Activated CD4-positive, alpha-beta memory T cell treated with anti-CD3 and anti-CD28 coated beads for 36 hours (primary cell): ENCODE measurements at places on chromosomes 3 and 15. TPM values are rescaled to one million over a fixed set of nuclear protein-coding genes. Genes with fewer than 3 reads are reported as not detected.
A peak's percentile ranks its signal among the peaks of the same experiment; 100 is the strongest.

GRCh38 chr3:28575746-28576613 is 227.4 kb upstream of the AZI2 start:
- peaks cover 50% of the 10 kb centered on the region for H3K27me3 ChIP-seq
- no peaks in the 10 kb centered on the region for H3K4me1 ChIP-seq
- no peak for DNase-seq
- H3K27ac ChIP-seq: no peak overlapping the region
- no peaks in the 10 kb centered on the region for H3K36me3 ChIP-seq

DNA sequence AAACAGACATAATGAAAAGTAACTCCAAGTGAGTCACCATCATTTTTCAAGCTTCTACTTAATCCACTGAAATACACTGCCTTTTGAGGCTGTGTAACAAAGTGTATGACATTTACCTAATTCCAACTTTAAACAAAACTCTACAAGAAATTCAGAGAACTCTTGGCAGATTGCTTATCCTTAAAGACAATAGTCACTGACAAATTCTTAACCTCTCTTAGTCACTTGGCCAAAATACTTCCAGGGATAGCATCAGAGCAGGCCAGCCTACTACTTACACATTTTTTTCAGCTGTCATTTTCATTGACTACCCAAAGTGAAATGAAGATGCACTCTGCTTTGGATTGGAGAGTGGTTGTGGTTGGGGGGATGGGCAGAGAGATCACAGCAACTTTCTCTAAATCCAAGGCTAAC is 3.6 kb downstream of the WWTR1 start:
- H3K27ac ChIP-seq: no peak overlapping the region
- no peak overlapping the region for H3K4me3 ChIP-seq
- peaks cover 35% of the 10 kb centered on the region for H3K27me3 ChIP-seq
- H3K36me3 ChIP-seq: no peaks in the 10 kb centered on the region
- no peak for DNase-seq

SRGAP3 gene
- total RNA-seq: 3.5 TPM

CYP11A1 gene
- not detected for total RNA-seq

DNA sequence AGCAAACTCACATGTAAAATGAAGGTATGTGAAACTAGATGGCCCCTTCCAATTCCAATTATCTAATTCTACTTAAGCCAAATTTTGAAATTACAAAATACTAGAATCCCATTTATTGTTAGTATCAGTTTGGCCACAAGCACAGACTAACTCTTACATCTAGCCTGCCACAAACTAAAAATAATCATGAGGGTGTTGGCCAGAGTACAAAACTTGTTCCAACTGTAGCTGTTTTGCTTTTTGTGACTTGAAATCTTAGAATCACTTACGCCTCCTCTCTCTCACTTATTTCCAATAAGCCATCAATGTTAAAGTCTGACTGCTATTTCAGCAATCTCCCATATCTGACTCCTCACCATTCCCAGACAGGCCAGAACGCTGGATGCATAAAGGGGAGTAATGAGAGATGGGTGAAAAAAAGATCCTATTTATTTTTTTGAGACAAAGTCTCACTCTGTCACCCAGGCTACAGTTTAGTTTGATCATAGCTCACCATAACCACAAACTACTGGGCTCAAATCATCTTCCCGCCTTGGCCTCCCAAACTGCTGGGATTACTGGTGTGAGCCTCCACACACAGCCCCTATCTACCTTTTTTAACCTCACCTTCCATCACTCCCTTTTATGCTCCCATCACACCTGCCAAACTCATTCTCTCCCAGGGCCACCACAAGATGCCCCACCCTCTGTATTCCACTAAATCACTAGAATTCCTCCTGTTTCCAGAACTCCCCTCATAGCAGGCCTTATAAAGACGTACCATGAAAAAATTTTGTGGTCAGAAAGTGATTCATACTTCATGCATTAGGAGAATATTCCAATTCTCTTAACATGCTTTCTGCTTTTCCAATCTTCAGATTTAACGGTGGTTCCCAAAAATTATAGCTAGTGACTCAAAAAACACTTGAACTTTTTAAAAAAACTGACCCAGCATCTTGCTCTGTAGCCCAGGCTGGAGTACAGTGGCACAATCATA is 36.5 kb downstream of the ATOSA start:
- DNase-seq: no peak
- no peak overlapping the region for H3K27ac ChIP-seq
- H3K4me1 ChIP-seq: peaks cover 8% of the 10 kb centered on the region

- peaks cover 12% of the 10 kb centered on the region for H3K27me3 ChIP-seq
- no peaks in the 10 kb centered on the region for H3K36me3 ChIP-seq
- no peak overlapping the region for H3K27ac ChIP-seq
Measured at GRCh38 chr3:12279591-12280326, 9.1 kb upstream of the PPARG start.

- H3K4me1 ChIP-seq: no peaks in the 10 kb centered on the region
- H3K36me3 ChIP-seq: no peaks in the 10 kb centered on the region
Measured at GRCh38 chr3:138477120-138477519, 42.7 kb downstream of the ESYT3 start.

DNA sequence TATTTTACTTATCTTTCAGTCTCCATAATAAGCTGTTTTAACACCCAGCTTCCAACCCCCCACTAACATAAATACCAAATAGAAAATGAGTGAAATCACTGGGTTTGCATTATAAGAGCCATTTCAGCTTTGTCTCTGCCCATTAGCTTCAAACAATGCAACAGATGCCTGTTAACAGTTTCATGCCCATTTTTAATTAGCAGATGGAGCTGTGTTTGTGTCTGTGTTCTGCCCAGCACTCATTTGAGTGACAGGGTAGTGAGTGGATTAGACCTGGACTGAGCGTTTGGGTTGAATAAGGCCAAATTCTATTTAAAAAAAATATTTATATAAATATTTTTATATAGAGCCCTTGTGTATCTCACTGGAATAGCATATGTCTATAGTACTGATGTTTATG is 7.4 kb downstream of the RAB8B start:
- H3K4me1 ChIP-seq: peaks cover 93% of the 10 kb centered on the region
- DNase-seq: no peak
- peaks cover 29% of the 10 kb centered on the region for H3K36me3 ChIP-seq
- no peaks in the 10 kb centered on the region for H3K27me3 ChIP-seq
- no peak overlapping the region for H3K4me3 ChIP-seq
- H3K27ac ChIP-seq: no peak overlapping the region

CYP19A1 gene
- total RNA-seq: not detected

DNA sequence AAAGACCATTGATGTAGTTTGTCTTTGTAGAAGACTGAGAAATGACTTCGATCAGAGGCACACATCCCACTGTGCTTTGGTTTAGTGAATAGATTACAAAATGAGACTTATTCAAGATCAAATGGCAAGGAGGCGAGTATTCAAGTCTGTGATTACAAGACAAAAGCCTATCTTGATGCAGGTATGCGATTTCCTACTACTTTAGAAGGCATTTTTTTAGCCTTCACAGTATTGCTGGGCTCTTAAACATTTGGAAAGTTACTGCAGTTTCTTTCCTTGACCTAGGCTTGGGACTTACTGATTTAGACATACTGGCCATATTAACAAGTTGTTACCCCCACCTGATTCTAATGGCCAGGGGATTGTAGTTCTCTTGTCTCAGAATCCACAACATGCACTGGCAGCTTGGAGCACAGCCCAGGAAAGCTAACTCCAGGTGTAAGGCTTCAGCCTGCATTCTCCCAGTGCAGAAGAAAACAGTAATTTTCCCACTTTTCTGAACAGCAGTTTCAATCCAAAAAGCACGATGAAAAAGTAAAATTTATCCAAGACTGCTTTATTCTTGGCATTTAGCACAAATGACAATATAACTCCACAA is 311.6 kb downstream of the EPHA6 start:
- H3K4me1 ChIP-seq: no peaks in the 10 kb centered on the region
- DNase-seq: no peak
- no peaks in the 10 kb centered on the region for H3K36me3 ChIP-seq
- H3K27me3 ChIP-seq: no peaks in the 10 kb centered on the region

CHRM5 gene
- total RNA-seq: not detected

DNA sequence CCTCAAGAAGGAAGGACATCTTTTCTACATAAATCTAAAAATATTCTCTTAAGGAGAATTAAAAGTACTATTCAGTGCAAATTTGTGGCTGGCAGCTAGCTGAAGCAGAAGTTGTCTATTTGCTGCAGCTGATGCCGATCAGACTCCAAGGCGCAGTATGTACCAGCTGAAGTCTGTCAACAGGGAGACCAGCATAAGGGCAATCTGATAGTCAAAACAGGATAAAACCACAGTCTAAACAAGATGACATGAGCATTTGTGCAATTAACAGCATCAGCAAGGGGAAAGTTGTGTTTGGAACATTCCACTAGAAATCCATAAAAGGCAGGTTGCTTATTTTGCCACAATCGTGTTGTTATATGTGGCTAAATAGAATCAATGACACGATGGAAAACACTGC is 198.2 kb upstream of the ROBO2 start:
- no peaks in the 10 kb centered on the region for H3K27me3 ChIP-seq
- H3K4me3 ChIP-seq: no peak overlapping the region

DNA sequence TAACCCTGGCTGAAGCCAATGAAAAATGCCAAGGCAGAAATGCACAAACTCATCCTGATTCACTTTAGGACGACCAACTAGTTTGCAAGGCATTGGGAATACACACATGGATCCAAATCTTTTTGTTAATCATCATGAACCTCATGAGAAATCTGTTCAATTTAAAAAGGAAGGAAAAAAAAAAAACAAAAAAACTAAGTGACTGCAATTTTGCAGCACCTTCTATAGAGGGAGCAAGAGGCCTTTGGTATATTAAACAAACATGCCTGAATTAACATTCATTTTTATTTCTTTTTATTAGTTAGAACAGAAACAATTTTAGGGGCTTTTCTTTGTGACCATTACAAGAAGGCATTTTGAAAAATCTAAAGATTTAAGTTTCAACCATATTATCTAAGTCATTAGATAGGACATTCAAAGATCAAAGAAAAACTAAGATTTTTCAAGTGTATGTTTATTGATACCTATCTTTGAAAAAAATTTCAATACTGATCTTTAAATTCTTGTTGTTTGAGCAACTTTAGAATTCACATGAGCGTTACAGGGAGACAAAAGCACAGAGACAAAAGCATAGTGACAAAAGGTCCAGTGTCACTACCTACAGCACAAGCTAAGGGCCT is 182.4 kb downstream of the CBLB start:
- no peaks in the 10 kb centered on the region for H3K27me3 ChIP-seq
- DNase-seq: no peak
- H3K4me1 ChIP-seq: peaks cover 24% of the 10 kb centered on the region
- H3K27ac ChIP-seq: peak overlapping the region; percentile 23
- no peak overlapping the region for H3K4me3 ChIP-seq

KCNH8 gene
- not detected for total RNA-seq

DNA sequence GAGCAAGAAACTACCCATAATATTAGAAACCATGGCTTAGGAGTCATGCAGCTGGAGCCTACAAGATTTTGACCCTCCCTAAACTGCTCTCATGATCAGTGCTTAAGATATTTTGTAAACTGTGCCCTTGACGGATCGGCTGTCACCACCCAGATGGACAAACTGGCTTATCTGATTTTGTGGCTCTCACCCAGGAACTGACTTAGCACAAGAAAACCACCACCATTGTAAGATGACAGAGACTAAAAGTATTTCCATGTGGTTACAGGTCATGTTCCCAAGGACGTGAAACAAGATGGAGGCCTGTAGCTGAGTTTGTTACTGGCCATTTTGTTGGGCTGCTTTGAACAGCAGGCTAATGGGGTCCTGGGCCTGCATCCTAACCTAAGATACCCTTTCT is 940.9 kb downstream of the OTOL1 start:
- no peaks in the 10 kb centered on the region for H3K4me1 ChIP-seq
- H3K27me3 ChIP-seq: no peaks in the 10 kb centered on the region
- H3K36me3 ChIP-seq: no peaks in the 10 kb centered on the region
- no peak for DNase-seq
- H3K4me3 ChIP-seq: no peak overlapping the region

GRCh38 chr15:81531109-81531592 is 157.1 kb upstream of the TMC3 start:
- no peak for DNase-seq
- no peaks in the 10 kb centered on the region for H3K4me1 ChIP-seq
- no peaks in the 10 kb centered on the region for H3K36me3 ChIP-seq

GRCh38 chr3:155846119-155846518 is 8.1 kb downstream of the SLC33A1 start:
- H3K36me3 ChIP-seq: peaks cover 22% of the 10 kb centered on the region
- H3K27me3 ChIP-seq: no peaks in the 10 kb centered on the region
- DNase-seq: no peak
- no peak overlapping the region for H3K4me3 ChIP-seq
- peaks cover 46% of the 10 kb centered on the region for H3K4me1 ChIP-seq
- no peak overlapping the region for H3K27ac ChIP-seq

DNA sequence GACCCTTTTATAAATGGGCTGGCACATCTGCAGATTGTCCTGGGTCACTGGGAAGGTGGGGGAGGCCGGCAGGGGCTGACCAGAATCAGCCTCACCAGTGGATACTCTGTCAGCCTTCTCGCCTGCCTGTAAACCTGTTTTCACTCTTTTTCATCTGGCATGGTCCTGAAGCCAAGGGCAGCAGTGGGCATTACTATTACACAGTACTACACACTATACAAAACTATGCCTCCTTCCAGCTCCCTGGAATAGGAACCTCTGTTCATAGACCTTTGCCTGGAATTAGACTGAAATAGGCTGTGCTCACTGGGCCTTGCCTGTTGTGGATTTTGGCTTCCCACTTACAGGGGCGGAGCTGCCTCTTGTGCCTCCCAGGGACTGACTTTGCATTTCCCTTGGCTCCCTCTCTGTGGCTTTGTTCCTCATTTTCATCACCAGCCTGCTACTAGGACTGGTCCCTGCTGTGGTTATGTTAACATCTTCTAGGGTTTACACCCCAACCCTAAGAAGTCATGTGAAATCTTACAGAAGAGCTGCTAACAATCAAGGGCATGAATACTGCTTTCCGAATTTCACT is 120.7 kb downstream of the FNDC3B start:
- no peak overlapping the region for H3K27ac ChIP-seq
- H3K27me3 ChIP-seq: no peaks in the 10 kb centered on the region
- DNase-seq: no peak
- peaks cover 7% of the 10 kb centered on the region for H3K4me1 ChIP-seq
- no peak overlapping the region for H3K4me3 ChIP-seq
- peaks cover 6% of the 10 kb centered on the region for H3K36me3 ChIP-seq

DNAJB11 gene
- total RNA-seq: 39.5 TPM

DNA sequence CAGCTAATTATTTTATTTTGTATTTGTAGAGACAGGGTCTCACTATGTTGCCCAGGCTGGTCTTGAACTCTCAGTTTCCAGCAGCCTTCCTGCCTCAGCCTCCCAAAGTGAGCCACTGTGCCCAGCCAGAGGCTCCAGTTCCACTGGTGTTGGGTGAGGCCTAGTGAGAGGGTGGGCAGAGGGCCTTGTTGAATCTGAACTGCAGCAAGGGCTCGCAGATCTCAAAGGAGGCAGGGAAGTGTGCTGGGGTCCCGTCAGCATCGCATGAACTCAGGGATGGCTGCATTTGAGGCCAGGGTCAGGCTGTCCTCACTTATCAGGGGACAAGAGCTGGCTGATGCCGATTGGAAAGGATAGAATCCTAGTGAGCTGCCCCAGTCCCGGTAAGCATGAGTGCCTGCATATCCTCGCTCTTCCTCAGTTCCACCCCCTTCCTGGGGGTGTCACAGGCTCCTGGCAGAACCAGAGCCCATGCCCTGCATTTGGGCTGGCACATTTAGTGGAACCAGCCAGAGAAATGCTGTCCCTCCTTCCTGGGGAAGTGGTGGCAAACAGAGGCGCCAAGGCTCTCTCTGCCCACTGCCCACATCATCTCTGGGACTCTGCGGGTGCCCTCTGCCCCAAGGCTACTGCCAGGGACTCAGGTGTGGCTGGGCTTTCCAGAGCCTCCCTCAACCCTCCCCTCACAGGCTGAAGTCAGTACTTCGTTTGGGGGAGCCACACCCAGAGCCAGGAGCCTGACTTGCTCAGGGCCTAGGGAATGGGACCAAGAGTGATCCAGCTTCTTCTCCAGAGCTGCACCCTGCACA is 24.1 kb downstream of the ALS2CL start:
- H3K36me3 ChIP-seq: no peaks in the 10 kb centered on the region
- peak; percentile 5 for DNase-seq
- H3K27me3 ChIP-seq: no peaks in the 10 kb centered on the region
- no peaks in the 10 kb centered on the region for H3K4me1 ChIP-seq
